ENCODE measurements at places on chromosomes 5 and 9.

GRCh38 chr5:4205398-4205797 is 609.8 kb downstream of the IRX1 start:
- DNase-seq, result no peak

- DNase-seq, result no peak
Measured at GRCh38 chr9:34496149-34496712, 26.6 kb downstream of the ENHO start.

DNA sequence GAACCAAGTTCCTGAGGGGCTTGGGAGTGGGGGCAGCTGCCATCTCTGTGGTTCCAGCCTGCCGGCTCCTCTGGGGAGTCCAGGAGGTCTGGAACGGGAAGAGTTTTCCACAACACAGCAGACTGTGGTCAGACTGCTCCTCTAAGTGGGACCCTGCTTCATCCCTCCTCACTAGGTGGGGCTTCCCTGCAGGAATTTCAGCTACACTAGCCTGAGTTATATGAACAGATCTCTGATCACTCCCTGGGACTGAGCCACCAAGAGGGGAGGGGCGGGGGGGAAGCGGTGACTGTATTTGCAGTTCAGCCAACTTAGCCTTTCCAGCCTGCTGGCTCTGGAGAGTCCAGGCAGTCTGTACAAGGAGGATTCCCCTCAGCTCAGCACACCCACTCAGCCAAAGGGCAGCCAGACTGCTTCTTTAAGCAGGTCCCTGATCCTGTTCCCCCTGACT is 19.4 kb downstream of the DTWD2 start:
- no peak for DNase-seq

GRCh38 chr5:145598983-145599382 is 236.2 kb downstream of the PRELID2 start:
- DNase-seq, result no peak

- DNase-seq, result no peak
Measured at GRCh38 chr5:7793895-7794294, 57.0 kb downstream of the CFAP90 start.

DNA sequence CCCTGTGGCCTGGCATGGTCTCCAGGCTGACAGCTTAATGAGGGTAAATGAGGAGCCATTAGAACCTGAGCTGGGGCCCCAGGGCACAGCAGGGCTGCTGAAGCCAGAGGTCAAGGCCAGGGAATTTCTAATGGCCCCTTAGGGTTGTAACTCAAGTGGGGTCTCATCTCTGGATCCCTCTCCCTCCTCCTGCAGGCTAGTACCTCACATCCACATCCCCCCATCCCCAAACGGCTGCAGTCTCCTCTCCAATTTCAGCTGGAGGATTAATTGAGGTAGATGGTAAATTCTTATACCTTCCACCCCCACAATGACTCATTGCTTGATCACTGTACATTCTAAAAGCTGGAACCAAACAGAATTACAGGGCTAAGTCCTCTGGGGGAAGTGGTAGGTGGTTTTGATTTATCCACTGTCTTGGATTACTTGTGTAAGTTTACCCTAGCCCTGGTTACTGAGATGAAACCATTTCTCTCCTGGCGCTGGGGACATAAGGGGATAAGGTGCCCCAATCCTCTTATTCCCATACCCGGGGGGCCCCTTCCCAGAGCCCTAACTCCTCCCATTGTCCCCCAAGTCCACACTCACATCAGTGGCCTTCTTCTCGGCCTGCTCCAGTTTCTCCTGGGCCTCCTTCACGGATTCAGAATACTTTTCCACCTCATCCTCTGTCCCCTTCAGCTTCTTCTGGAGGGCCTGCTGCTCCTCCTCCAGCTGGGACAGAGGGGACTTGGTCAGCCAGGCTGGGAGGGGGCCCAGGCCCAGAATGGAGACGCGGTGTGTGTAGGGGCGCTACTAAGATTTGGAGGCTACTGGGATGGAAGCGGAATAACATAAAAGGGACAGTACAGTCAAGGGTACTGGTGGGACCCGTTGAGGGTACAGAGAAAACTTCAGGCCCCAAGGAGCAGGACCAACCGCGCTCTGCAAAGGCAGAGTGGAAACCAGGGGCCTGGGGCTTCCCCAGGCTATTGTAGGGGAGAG is 875 bp downstream of the TPM2 start:
- DNase-seq, result no peak

- DNase-seq, result no peak
Measured at GRCh38 chr5:78717674-78718584, 69.4 kb upstream of the LHFPL2 start.

- no peak for DNase-seq
Measured at GRCh38 chr9:118094387-118094786, 390.2 kb downstream of the TLR4 start.

DNA sequence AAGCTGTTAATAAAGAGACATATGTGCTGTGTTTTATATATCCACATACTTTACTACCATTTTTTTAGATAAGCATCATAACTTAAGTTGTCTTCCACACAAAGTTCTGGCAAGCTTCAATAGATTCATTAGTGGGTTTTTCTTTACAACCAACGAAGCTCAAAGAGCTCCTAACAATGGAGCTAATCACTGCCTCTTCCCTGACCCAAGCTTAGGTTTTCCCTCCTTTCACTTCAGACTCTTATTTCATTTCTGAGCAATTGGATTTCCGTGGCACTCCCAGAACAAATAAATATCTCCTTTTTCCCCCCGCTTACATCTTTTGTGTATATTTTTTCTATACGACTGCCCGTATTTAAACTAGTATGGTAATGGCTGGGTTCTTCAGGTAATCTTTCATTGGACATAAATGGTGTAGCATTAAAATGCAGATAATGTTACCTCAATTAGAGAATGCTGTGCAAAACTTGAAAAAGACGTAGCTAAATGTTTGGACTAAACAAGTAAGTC is 275.5 kb upstream of the TMEM161B start:
- no peak for DNase-seq

GRCh38 chr9:73200694-73201452 is 49.2 kb downstream of the ANXA1 start:
- DNase-seq, result no peak

DNA sequence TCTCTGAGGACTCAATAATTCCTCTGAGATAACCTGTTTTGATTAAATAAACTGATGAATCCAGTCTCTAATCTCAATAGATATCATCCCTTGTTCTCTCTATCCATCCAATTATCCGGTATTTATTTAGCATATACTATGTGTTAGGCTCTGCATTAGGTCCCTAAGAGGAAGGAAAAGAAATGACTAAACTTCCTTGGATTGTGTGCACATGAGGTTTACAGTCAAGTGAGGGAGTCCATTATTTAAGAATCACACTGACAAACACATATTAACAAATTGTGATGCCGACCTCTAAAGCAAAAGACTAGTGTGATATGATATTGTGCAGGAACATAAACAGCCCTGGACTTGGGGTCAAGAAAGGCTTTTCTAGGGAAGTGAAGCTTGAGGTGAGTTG is 140.8 kb downstream of the HMHB1 start:
- no peak for DNase-seq

GRCh38 chr5:137278476-137278875 is 220.7 kb downstream of the SPOCK1 start:
- no peak for DNase-seq

GRCh38 chr5:137201876-137202275 is 297.2 kb downstream of the SPOCK1 start:
- DNase-seq, result no peak

DNA sequence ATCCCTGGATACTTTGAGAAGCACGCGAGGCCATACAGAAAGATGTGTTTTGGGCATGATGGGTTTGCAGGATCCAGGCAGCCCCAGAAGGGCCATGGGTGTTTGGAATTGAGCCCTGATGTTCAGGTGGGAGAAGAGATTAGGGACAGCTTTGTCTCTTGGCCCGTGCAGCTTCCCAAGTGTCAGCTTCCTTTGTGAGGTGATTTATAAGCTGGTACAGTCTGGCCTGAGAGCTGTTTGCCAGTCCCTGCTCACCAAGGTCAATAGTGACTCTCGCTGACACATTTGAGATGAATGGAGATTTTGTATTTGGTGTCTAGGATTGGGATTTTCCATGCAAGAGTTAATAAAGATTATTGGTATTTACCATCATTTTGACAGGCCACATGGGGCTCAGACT is 165.9 kb downstream of the ICE1 start:
- DNase-seq, result no peak

DNA sequence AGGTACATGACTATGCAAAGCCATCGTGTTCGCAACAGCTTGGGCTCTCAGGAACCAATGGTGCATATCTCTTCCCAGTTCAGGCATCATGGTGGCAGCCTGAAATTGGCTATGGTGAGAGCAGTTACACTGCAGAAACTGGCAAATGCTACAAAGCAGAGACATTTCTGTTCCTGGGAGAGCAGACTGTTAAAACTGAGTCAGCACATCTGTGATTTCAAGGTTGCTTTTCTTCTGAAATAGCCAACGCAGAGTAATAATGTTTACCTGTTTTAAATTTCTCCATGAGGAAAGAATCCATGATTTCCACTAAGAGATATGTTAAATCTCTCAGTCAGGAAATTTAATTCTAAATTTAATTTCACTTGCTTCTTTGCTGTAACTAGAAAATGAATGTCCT is 47.8 kb downstream of the C7 start:
- no peak for DNase-seq

GRCh38 chr5:58946230-58946629 is 363.4 kb downstream of the RAB3C start:
- DNase-seq, result no peak

GRCh38 chr5:32449262-32449661 is 4.7 kb upstream of the ZFR start:
- no peak for DNase-seq

DNA sequence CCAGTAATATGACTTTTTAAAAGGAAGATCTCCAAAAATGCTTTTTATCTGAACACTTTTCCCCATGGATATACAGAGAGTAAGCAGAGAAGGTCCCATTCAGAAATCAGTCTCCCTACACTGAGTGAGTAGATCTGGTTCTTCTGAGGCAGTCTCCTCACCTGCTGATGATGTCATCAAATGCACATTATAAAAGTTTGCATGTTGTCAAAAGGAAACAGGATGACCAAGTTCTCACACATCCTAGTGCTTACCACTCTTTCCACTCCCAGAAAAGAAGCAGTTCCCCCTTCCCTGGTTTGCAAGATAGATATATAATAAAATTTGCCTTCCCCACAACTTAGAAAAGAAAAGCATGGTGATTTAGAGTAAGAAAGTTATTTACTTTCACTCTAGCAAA is 180.5 kb downstream of the RAB3C start:
- DNase-seq, result no peak

DNA sequence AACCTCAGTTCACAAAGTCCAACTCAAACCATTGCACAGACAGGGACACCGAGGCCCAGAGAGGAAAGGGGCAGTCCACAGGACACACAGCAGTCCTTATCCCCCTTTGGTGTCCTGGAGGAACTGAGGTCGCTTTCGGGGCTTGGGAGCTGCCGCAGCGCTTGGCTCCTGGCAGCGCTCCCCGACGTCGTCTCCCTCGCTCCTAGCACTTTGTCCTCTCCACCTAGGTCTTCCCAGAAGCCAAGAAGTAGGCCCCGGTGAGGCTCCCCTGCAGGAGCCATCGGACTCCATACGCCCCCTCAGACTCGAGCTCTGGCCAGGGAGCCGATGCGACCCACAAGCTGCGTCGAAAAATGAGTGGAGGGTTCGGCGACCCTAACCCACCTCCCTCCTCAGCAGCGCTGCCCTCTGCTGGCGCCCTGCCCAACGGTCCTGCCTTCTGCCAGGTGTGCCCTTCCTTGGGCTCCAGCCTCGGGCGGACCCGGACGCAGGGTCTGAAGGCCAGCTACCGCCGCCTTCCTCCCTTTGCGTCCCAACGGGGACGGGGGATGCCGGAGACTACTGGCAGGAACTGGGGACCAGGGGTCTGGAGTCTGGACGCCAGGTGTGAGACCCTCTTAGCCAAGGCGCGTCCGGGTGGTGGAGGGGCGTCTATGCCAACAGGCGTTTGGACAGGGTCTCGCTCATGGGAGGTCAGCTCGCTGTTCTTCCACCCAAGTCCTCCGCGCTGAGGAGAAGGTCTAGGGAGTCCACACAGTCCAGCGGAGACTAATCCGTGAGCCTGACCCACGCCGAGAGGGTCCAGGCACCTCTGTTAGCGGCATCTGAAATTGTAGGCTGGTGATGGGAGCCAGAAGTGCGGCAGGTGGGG is 2.1 kb upstream of the PRDM12 start:
- DNase-seq, result no peak

GRCh38 chr5:9056046-9056445 is 489.8 kb downstream of the SEMA5A start:
- no peak for DNase-seq

GRCh38 chr5:124287813-124288212 is 458.6 kb downstream of the ZNF608 start:
- DNase-seq, result no peak

- DNase-seq, result no peak
Measured at GRCh38 chr5:41795125-41795524, 75.1 kb downstream of the OXCT1 start.

- no peak for DNase-seq
Measured at GRCh38 chr9:113619491-113620376, 156.2 kb downstream of the RGS3 start.

GRCh38 chr5:111937094-111937493 is 180.1 kb upstream of the NREP start:
- no peak for DNase-seq

- DNase-seq, result no peak
Measured at GRCh38 chr9:14278291-14278721, 35.6 kb downstream of the NFIB start.

DNA sequence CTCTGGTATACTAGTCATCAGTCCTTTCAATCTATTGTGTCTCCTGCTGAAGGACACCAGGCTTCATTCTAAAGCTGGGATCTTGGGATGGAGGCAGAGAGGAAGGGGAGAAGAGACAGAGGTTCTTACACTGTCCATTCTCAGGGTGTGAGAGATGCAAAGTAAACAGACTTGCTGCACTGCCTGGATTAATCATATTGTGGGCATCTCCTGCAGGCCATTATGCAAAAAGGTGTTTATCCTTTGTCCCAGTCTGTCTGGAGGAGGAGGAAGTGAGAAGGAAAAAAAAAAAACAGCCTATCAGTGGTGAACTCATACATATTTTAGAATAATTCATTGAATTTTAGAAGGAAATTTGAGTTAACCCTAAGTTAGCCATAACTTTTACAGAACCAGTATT is 92.9 kb upstream of the TNPO1 start:
- no peak for DNase-seq

- no peak for DNase-seq
Measured at GRCh38 chr9:108486831-108487230, 369.0 kb downstream of the ACTL7B start.

DNA sequence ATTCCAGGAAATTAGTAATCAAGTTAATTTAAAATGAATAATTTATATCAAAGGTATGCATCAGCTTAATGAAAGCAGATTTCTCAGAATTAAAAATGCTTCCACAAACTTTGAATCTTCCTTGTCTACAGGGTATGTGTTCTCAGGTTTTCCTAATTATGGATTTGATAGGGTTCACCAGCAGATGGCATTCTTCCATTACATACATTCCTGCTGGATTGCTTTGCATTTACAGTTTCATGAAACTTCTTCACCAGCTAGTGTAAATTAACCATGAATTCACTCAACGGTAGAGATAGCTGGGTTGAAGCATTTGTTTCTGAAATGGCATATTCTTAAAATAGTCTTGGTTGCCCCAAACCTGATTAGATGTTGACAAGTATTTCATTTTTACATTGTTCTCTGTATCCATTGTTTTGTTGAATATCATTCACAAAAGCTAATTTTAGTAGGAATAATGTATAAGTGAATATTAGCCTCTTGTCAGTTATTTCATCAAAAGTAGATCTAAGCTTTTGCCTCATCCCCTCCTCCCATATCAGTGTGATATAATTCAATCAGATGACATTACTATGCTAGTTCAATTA is 68.7 kb upstream of the WDR41 start:
- no peak for DNase-seq

All from esophagus squamous epithelium (tissue), 5 donors.